Cortex of kidney (tissue), 1 donor: ENCODE measurements at places on chromosomes 11 and 22.

DNA sequence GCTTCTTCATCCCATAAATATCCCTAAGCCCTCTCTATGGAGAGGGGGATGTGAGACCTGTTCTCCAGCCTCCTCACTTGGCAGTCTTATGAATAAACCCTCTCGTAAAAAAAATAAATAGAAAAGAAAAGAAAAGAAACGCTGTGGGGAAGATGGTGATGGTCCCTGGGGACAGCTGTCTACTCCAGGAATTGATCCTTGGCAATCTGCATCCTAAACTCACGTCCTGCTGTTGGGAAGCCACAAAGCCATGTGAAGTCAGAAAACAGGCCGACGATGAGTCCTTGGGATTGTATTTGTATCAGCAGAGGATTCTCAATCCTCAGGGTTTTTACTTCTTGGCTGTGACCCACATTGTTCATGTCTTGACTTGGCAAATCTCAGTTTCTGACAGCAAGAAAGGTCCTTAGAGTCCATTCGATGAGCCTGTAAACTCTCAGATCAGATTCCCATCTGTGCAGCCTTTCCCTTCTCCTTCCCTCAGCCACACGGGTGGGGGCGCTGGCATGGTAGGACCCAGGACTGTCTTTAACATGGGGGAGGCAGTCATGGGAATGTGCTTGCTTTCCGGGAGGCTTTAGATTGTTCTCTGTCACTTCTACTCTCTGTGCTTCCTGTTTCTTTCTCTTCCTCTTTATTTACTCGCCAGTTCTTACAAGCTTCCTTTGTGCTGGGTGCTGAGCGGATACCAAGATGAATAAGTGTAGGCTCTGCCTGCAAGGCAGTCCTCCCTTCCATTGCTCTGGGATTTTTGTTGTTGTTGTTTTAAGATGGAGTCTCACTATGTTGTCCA, 24.9 kb downstream of the TCP11L1 start:
- no peak for DNase-seq

DNA sequence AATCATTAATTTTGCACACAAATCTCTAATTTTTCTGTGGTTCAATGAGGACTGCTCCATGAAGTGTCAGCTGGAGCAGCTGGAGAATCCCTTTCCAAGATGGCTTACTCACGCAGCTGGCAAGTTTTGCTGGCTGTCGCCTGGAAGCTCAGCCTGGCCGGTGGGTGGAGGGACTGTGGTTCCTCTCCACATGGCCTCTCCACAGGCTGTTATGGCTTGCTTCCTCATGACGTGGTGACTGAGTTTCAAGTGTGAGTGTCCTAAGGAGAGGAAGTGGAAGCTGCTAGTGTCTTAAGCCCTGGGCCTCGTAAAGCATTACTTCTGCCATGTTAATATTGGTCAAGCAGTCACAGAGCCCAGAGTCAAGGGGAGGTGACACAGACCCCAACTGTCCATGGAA, 14.0 kb upstream of the NRIP3 start:
- DNase-seq: no peak

DNA sequence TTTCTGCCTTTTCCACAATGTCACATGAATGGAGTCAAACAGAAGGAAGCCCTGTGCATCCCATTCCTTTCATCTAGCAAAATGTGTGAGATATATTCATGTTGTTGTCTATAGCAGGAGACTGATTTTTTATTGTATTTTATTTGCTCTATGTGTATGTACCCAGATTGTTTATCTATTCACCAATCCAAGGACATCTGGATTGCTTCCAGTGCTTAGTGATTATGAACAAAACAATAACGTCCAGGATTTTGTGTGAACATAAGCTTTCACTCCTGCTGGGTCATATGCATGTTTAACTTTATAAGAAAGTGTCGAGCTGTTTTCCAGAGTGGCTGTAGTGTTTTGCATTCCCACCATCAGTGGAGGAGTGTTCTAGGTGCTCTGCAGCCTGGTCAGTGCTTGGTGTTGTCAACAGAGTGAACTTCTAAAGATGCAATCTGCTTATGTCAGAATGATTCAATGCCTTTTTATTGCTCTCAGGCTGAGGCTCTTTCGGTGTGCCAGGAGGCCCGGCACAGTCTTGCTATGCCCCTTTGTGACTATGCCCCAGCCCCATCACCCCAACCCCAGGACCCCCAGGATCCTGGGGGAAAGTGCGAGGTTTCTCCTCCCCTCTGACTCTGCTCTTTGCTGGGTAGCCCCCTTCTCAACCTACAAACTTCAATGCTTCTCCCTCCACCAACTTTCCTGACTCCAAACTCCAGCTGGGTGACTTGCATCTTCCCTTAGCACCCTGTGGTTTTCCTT, 19.9 kb upstream of the SYT13 start:
- DNase-seq: no peak

- no peak for DNase-seq
Measured at GRCh38 chr22:31248138-31248745, 36.1 kb downstream of the LIMK2 start.

GRCh38 chr11:63017306-63017974, 1.8 kb upstream of the SLC22A8 start:
- DNase-seq: no peak

GRCh38 chr11:127616158-127616557, 615.6 kb upstream of the KIRREL3 start:
- no peak for DNase-seq

DNA sequence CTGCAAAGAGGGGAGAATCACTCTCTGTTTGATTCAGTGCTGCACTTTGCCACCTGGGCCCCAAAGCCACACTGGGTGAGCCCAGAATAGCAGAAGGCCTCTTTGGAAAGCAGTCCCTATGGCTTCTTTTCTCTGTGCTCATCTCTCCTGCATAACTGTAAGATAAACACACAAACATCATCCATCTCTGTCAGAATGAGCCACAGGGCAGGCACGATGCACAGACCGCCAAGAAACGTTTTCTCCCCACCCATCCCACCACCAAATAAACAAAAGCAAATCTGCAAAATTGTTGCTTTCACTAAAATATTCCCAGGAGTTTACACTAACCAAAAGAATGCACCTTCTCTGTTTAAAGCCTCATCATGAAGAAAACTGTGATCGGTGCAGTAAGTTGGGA, 196.4 kb upstream of the POU2AF2 start:
- DNase-seq: no peak

- no peak for DNase-seq
Measured at GRCh38 chr11:107457205-107457557, 444 bp downstream of the CWF19L2 start.

- DNase-seq: no peak
Measured at GRCh38 chr11:130156108-130157022, 3.2 kb upstream of the ST14 start.

- no peak for DNase-seq
Measured at GRCh38 chr11:114273890-114274635, 22.1 kb upstream of the NNMT start.

GRCh38 chr11:859394-860131, 16.9 kb downstream of the TSPAN4 start:
- DNase-seq: no peak

- DNase-seq: no peak
Measured at GRCh38 chr11:94802501-94802900, 34.3 kb downstream of the AMOTL1 start.

DNA sequence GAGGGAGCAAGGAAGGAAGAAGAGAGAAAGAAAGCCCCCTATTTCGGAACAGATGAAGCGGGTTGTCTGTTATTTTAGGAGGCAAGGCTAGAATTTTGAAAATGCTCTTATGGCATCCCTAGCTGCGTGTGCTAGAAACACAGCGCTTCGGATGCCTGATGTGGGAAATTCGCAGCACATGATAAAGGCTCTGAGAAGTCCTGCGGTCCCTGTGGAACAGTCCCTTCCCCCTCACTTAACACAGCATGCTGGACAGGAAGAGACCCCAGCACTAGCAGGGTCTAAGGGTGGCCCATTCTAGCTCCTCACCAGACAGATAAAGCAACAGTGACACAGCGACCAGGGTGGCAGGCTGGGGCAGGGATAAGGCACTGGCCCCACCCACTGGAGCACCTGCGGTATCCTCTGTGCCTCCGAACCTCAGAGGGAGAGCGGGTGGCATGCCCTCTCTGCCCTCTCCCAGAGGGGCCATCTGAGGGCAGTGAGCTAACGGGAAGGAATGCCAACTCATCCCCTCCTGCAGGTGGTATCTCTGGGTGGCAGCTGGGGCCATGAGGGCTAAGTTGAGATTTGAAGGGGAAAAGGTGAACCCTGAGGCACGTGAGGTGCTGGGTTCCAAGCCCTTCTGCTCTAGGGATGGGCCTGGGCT, 75.7 kb downstream of the SCUBE1 start:
- DNase-seq: no peak

DNA sequence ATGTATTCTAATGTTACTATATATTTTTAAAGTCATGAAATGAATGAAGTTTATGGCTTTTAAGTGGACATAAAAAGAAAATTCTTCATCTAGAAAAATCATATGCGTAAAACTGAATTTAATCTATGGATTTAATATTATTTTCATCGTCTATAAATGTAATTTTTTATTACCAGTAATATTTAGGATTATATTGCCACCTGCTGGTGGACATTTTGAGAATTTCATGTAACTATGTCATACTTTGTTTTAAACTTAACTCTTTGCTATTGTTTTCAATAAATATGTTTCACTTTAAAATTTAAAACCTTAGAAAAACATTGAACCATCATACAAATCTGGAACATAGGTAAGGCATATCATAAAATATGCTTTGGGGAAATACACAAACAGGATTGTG, 66.5 kb upstream of the CEP126 start:
- no peak for DNase-seq
